ENCODE measurements at places on chromosomes 1 and 21.

GRCh38 chr1:179043266-179043665 lies 17.6 kb downstream of the FAM20B start:
- no peak for DNase-seq

DNA sequence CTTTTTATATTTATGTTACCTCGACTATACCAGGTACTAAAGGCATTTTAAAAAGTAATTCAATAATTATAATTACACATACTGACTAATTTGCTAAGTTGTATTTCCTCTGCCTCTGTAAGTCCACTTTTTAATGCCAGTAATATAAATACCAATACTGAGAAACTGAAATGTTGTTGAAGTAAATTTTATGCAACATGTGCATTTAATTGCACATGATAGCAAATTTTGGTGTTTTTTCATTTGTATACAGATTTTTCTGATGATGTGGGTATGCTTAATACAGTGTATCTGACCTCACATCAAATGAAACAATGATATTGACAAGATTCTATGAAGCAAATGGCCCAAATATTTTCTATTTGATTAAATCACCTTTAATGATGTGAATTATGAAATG lies 1531.6 kb downstream of the KCNT2 start:
- no peak for DNase-seq

GRCh38 chr1:6157528-6158174 lies 22.5 kb downstream of the CHD5 start:
- no peak for DNase-seq

DNA sequence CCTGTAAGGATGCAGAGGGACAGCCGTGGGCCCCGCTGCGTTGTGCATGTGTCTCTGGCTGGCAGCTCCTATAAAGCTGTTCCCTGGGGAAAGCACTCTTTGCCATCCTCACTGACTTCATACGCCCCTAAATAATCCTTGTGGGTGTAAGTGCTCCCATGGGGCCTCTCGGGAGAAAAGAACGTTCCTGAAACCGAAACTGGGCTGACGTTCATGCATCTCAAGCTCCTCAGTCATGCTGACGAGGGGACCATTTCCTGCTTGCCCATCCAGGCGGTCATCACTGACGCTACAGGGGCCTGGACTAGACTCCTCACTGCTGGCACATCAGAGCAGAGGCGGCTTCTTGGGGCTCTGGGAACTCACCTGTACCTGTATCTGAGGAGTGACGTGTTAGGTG lies 73.1 kb upstream of the USP24 start:
- DNase-seq = no peak

DNA sequence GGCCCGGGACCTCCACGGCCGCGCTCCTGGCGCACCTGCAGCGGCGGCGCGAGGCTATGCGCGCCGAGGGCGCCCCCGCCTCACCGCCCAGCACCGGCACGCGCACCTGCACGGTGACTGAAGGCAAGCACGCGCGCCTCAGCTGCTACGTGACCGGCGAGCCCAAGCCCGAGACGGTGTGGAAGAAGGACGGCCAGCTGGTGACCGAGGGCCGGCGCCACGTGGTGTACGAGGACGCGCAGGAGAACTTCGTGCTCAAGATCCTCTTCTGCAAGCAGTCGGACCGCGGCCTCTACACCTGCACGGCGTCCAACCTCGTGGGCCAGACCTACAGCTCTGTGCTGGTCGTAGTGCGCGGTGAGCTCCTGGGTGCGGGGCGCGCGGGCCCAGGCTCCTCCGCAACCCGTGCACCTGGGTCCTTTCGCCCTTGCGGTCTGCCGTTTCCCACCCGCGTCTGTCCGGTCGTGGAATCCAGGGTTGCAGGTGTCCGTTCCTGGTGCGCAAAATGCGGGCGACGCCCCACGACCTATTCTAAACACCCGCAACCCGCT lies 4.6 kb downstream of the OBSCN start:
- DNase-seq = no peak

DNA sequence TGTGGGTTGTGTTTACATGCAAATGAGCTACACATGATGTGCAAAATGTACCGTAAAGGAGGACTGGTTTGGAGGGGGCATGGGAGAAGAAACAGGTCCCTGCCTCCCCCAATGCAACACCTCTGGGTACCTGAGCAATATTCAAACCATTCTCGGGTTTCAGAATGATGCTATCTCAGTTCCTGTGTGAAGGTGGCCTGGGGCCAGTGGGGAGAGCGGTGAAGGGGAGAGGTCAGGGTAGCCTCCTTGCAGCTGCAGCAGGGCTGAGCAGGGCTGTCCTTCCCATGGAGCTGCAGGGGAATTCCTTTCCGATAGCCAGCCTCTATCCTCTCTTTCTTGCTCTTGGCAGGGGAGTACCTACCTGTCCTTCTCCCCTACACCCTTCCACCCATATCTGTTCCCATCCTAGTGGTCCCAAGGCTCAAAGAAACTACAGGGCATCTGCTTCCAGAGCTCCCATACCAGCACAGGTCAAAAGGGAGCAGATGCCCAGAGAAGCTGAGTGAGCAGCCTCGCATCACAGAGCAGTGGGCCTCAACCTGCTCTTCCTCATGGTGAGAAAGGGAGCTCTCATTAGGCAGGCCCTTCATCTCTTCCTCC lies 11.9 kb downstream of the MEF2D start:
- no peak for DNase-seq

GRCh38 chr1:200971955-200972711 lies 51.4 kb downstream of the KIF21B start:
- DNase-seq = peak; percentile 50

All from activated CD8-positive, alpha-beta memory T cell treated with anti-CD3 and anti-CD28 coated beads for 1 hour (primary cell).